ENCODE measurements at places on chromosomes 13 and 19.

- no peak for DNase-seq
Observed at GRCh38 chr13:33611121-33611805, 206.7 kb upstream of the RFC3 start.

- no peak for DNase-seq
Observed at GRCh38 chr19:42555317-42555716, 27.0 kb upstream of the CEACAM1 start.

- no peak for DNase-seq
Observed at GRCh38 chr19:648305-648704, 8.6 kb downstream of the FGF22 start.

- DNase-seq = no peak
Observed at GRCh38 chr13:78759704-78760103, 100.7 kb upstream of the OBI1 start.

DNA sequence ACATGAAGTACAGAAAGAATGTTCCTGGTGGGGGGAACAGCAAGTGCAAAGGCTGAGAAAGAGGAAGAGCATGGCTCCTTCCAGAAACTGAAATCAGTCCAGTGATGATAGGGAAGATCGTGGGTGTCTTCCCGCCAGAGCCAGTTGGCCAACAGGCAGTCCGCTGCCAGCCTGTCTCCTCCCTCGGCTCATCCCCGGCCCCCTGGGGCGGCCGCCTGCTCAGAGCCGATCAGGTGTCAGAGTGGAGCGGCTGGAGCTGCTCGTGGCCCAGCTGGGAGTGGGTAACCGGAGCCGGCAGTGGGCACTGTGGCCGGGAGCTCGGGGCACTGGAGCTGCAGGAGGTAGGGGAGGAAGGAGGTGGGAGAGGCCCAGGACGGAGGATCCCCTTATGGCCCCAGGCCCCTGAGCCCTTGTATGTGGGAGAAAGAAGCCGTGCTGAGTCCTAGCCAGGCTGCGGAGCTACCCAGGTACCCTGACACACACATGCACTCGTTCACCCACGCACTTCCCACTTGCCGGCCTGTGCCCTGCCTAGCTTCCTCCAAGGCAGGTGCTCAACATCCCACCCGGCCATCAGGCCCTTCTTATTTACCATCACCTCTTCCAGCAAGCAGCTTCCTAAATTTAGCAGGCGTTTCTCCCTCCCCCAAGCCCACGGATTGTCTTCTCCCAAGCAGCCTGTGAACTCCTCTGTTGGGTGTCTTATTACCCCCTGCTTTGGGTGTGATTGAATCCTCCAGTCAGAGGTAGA lies 1.7 kb downstream of the ANKRD24 start:
- DNase-seq = no peak

DNA sequence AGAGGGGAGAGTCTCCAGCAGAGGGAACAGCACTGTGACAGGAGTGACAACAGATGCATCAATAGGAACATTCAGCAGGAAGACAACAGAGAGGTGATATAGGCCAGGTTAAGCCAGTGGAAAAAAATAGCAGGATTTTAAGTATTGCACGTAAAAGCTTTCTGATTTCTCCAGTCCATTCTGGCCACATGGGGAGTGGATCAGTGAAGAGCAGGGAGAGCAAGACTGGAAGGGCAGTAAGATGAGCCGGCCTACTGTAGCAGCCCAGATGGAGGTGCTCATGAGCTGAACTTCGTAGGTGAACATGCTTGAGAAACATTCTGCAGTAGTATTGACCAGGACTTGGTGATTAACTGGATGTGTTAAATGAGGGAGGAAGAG lies 1.7 kb downstream of the UTP14C start:
- no peak for DNase-seq

DNA sequence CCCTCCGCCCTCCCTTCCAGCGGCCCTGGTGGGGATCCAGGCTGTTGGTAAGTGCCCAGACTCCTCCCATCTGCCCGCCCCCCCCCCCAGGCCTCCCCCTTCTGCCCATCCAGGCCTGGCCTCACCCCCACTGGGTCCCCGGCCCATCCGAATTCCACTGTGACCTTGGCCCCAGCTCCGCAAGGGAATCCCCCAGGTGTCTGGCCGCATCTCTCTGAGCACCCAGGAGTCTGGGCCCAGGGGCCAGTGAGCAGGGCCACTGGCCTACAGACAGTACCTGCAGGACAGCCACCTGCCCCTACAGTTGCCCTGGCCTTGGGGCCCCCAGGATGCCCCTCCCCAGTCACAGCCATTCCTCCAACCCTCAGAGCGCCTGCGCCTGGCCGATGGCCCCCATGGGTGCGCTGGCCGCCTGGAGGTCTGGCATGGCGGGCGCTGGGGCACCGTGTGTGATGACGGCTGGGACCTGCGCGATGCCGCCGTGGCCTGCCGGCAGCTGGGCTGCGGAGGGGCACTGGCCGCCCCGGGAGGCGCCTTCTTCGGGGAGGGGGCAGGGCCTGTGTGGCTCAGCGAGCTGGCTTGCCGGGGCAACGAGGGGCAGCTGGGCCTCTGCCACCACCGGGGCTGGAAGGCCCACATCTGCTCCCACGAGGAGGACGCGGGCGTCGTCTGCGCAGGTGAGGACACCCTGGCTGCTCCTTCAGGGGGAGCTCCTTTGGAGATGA lies 912 bp downstream of the SSC5D start:
- DNase-seq = no peak

DNA sequence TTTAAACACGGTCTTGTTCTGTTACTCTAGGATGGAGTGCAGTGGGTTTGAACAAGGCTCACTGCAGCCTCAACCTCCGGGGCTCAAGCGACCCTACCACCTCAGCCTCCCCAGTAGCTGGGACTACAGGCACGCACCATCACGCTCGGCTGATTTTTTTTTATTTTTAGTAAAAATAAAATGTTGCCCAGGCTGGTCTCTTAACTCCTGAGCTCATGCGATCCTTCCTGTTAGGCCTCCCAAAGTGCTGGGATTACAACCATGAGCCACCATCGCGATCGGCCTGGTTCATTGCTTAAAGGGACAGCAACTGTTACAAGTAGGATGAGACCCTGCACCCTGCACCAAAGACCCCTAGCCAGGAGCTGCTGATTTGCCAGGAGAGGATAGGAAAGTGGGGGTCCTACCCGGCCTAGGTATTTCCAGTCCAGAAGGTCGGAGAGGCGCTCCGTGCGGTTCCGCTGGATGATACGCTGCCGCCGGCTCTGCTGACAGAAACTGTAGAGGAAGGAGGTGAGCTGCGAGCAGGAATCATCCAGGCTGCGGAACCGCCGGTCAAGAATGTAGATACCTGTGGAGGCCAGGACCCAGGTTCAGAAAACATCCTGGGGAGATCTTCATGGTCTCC lies 5.1 kb downstream of the FTL start:
- DNase-seq = no peak
